IMR-90 (cell line): ENCODE measurements at places on chromosomes 16 and 17. TPM values are rescaled to one million over a fixed set of nuclear protein-coding genes. Genes with fewer than 3 reads are reported as not detected.

PIRT gene
- not detected in 2 replicates for polyA plus RNA-seq

TBC1D26 gene
- polyA plus RNA-seq: 0.02 and 0.04 TPM in 2 replicates

ABCC3 gene
- 6.0 and 6.6 TPM in 2 replicates for polyA plus RNA-seq

MMP28 gene
- not detected in 2 replicates for polyA plus RNA-seq

- H3K27me3 ChIP-seq: peaks cover 33% of the 10 kb centered on the region
- H3K36me3 ChIP-seq: no peaks in the 10 kb centered on the region
- H3K27ac ChIP-seq: no peak overlapping the region
- H3K4me1 ChIP-seq: no peaks in the 10 kb centered on the region; the same call in 1 of the 2 replicates
- no peak for DNase-seq
Measured at GRCh38 chr17:44999433-44999832, 31.3 kb upstream of the C1QL1 start.

GRCh38 chr17:65022751-65023700 is 33.5 kb downstream of the GNA13 start:
- no peak overlapping the region for H3K27ac ChIP-seq
- peak; percentile 70 for DNase-seq
- no peaks in the 10 kb centered on the region for H3K36me3 ChIP-seq
- peaks cover 23% of the 10 kb centered on the region for H3K4me1 ChIP-seq
- H3K27me3 ChIP-seq: no peaks in the 10 kb centered on the region
- H3K4me3 ChIP-seq: no peak overlapping the region

DNA sequence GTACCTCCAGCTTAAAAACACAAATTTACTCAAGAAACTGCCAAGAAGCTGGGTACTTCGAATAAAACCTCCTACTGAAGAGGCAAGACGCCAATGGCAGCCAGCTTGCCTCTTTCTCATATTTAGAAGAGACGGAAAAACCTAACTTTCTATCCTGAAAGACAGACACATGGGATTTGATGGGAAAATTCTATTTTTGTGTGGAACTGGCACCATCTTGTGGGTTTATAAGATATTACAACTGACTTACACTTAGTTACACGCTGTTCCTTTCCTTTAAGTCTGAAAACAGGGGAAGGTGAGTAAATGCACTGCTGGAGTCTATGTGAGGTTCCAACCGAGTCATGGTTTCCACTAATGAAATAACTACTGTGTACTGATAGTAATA is 10.3 kb downstream of the ZNF18 start:
- no peak overlapping the region for H3K4me3 ChIP-seq
- peaks cover 24% of the 10 kb centered on the region for H3K36me3 ChIP-seq
- H3K27me3 ChIP-seq: no peaks in the 10 kb centered on the region
- H3K4me1 ChIP-seq: no peaks in the 10 kb centered on the region

- H3K36me3 ChIP-seq: no peaks in the 10 kb centered on the region
- H3K27ac ChIP-seq: no peak overlapping the region
- H3K4me3 ChIP-seq: no peak overlapping the region
- H3K27me3 ChIP-seq: peaks cover 8% of the 10 kb centered on the region
- H3K4me1 ChIP-seq: peaks cover 3% of the 10 kb centered on the region; the same call in 1 of the 2 replicates
Measured at GRCh38 chr17:57823469-57824401, 26.1 kb downstream of the MRPS23 start.

GRCh38 chr17:46732754-46733398 is 85.6 kb downstream of the WNT3 start:
- no peak overlapping the region for H3K27ac ChIP-seq
- no peak for DNase-seq
- no peaks in the 10 kb centered on the region for H3K27me3 ChIP-seq
- no peak overlapping the region for H3K4me3 ChIP-seq
- peaks cover 5% of the 10 kb centered on the region for H3K36me3 ChIP-seq

DNA sequence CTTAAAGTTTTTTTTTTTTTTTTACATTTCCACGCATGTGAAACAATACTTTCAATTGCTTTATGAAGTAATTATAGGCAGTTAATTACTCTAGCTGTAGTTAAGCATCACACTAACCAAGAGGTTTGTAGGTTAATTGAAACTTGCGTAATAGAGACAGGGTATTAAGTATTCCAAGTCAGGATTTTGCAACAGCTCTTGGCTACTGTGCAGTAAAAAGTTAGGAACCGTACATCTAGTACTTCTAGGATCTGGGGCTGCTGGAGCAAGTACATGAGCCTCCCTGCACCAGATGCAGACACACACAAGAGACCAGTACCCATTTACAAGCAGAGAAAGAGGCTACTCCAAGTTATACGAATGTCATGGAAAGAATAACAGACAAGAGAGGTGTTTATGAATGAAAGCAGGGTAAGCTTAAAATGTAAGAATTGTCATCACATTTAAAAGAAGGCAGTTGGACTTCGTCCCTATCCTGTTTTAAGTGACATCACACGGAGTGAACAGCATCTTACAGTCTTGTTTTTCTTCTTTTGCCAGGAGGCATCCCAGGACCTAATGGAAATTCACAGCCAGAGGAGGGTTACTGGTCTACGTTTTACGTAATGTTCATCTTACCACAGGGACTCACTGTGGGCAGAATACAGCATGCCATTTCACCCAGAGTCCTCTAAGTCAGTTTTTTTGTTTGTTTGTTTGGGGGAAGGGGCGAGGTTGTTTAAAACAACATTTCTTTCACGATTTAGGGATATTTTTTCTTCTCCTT is 379.6 kb upstream of the PSMD7 start:
- no peaks in the 10 kb centered on the region for H3K27me3 ChIP-seq
- no peaks in the 10 kb centered on the region for H3K36me3 ChIP-seq
- no peak overlapping the region for H3K4me3 ChIP-seq
- no peak overlapping the region for H3K27ac ChIP-seq
- no peaks in the 10 kb centered on the region for H3K4me1 ChIP-seq

GRCh38 chr16:89923640-89924296 is 626 bp downstream of the TUBB3 start:
- peaks cover 16% of the 10 kb centered on the region for H3K4me1 ChIP-seq
- peak overlapping the region; percentile 83 for H3K4me3 ChIP-seq
- H3K36me3 ChIP-seq: peaks cover 3% of the 10 kb centered on the region; the same call in 1 of the 2 replicates
- DNase-seq: no peak

- DNase-seq: no peak
- H3K36me3 ChIP-seq: no peaks in the 10 kb centered on the region
- no peaks in the 10 kb centered on the region for H3K27me3 ChIP-seq
Measured at GRCh38 chr17:7356756-7357155, 1.8 kb downstream of the TMEM95 start.

DNA sequence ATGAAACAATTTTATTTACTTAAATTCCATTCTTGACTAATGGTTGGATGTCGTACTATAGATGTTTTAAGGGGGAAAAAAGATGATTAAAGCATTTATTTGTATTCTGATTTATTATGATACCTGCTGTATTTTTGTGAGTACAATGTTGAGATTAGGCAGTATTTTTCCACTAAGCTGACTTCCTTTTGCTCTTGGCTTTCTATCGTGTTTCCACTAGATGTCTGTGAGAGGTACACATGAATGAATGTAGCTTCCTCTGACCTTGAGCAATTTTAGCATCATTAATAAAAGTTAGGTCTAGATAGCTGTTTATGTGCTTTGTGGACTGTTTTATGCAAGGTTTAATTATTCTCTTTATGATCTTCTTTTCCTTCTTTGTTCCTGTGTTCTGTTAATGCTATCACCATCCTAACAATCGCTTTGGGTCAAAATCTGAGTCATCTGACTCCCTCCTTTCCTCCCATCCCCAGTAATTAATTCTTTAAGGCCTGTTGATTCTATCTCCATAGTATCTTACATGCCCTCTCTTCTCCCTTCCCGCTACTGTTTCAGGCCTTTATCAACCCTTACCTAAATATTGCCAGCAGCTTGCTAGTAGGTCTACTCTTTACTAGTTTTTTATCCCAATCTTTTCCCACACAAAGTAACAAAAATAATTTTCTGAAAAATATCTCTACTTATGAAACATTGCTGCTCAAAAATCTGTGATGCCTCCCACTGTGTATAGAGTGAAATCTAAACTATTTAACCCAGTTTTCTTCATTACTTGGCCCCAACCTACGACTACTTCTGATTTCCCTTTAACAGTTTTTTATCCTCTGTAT is 76.0 kb downstream of the VMP1 start:
- H3K4me3 ChIP-seq: no peak overlapping the region
- peak overlapping the region; percentile 98 for H3K27ac ChIP-seq
- H3K4me1 ChIP-seq: peaks cover 16% of the 10 kb centered on the region
- peak; percentile 60 for DNase-seq

GRCh38 chr16:55008836-55009510 is 78.3 kb downstream of the IRX5 start:
- no peak overlapping the region for H3K27ac ChIP-seq
- no peaks in the 10 kb centered on the region for H3K27me3 ChIP-seq

GRCh38 chr16:11316331-11317015 is 28.8 kb upstream of the RMI2 start:
- no peak overlapping the region for H3K4me3 ChIP-seq
- no peaks in the 10 kb centered on the region for H3K27me3 ChIP-seq
- H3K4me1 ChIP-seq: peaks cover 22% of the 10 kb centered on the region
- no peak overlapping the region for H3K27ac ChIP-seq

- H3K4me1 ChIP-seq: no peaks in the 10 kb centered on the region
- no peaks in the 10 kb centered on the region for H3K36me3 ChIP-seq
- DNase-seq: no peak
- H3K4me3 ChIP-seq: no peak overlapping the region
- H3K27me3 ChIP-seq: peaks cover 22% of the 10 kb centered on the region
- H3K27ac ChIP-seq: no peak overlapping the region
Measured at GRCh38 chr17:16999931-17000625, 28.2 kb upstream of the TNFRSF13B start.

GRCh38 chr16:55490301-55490700 is 11.3 kb downstream of the MMP2 start:
- no peak overlapping the region for H3K4me3 ChIP-seq
- DNase-seq: no peak
- peaks cover 16% of the 10 kb centered on the region for H3K4me1 ChIP-seq
- no peaks in the 10 kb centered on the region for H3K27me3 ChIP-seq
- H3K27ac ChIP-seq: no peak overlapping the region
- peaks cover 79% of the 10 kb centered on the region for H3K36me3 ChIP-seq

DNA sequence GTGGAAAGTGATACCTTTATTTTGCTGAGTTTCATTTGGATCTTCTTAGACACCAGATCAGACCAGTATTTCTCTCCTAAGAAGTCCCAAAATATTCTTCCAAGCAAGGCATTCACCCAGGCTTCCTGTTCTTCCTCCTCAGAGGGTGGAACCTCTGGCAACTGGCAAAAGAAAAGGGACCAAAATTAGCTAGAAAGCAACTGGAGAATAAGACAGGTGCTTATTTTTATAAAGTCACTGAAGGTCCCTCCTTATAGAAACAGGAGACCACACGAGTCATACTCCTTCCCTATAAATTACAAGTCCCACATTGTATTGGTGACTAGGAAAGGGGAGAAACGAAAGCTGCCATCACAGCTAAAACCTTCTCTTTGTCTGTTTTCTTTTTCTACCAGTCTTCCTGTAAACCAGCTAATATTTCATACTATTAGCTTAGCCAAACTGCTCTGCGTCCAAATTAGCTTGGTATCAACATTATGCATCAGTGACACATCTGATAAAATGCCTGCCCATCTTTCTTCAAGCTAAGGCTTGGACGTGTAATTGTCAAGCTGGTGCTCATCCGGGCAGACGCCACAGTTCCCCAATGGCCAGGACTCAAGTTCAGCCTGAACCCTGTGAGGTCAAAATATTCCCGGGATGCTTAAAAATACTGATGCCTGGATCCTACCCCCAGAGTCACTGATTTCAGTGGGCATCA is 47.5 kb upstream of the ERN1 start:
- H3K36me3 ChIP-seq: peaks cover 2% of the 10 kb centered on the region; the same call in 1 of the 2 replicates
- H3K27ac ChIP-seq: no peak overlapping the region
- no peaks in the 10 kb centered on the region for H3K27me3 ChIP-seq
- H3K4me1 ChIP-seq: peaks cover 6% of the 10 kb centered on the region
- no peak overlapping the region for H3K4me3 ChIP-seq
